ENCODE measurements at places on chromosomes 4 and X.

- DNase-seq: no peak
Observed at GRCh38 chr4:168388890-168389289, 70.3 kb upstream of the DDX60 start.

GRCh38 chrX:9135901-9136510 is 102.1 kb upstream of the FAM9B start:
- no peak for DNase-seq

DNA sequence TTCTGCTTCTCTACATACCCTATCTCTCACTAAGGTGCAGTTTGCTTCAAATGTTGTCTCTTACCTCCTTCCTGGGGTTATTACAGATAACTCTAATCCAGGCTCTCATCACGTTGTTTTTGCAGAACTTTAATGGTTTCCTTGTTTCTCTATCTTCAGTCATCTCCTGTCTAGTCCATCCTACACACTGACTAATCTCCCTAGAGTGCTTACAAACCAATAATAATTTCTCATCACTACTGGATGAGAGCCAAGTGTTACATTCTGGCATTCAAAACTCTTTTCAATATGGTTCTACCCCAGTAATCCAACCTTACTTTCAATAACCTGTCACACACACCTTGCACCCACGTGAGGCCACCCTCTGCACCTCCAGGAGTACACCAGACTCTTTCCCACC is 86.1 kb downstream of the SYNPO2 start:
- no peak for DNase-seq

- DNase-seq: no peak
Observed at GRCh38 chr4:159185591-159186023, 82.7 kb downstream of the RAPGEF2 start.

DNA sequence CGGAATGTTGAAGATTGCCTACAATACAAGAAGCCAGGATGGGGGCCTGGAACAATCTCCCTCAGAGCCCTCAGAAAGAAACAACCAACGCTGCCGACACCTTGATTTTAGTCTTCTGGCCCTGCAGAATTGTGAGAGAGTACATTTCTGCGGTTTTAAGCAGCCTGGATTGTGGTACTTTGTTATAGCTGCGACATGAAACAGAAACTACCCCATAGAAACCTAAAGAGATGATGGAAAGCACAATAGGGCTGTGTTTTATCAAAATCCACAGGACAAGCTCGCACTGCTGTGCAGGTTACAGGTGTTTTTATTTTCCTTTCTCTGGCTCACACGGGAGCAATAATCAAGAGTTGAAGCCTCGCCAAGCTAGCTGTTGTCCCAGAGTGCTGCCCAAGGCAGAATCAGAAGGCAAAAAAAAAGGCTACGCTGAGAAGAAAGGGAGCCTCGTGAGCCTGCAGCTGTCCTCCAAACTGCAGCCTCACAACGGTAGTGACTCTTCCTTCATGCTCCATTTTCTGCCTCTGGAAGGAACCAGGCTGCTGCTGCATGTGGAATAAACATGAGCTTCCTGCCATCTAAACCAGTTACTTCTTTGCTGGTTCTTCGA is 232.4 kb downstream of the LDB2 start:
- DNase-seq: no peak

DNA sequence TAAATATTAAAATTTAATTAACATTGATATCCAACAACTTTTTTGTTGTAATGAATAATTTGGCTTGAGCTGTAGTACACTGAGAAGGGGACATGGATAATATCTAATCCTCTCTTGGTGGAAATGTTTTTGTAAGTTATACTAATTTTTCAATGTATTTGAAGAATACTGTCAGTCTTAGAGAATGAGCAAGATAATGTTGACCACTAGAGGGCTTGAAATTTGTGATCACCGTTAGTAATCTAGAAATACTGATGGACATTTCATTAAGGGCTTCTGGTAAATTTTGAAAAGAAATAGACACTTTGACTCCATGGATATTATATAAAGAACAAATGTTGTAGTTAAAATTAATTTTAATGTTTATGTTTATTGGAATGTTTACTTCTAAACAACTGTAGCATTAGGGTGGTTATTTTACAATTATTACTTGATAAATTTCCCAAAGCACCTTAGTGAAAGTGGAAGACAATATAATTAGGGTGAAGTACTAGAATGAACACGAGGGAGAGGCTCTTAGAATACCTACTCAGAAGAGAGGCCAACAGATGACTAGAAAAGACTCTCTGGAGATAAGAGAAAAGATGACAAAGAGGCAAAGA is 20.0 kb upstream of the CAMK2D start:
- no peak for DNase-seq

DNA sequence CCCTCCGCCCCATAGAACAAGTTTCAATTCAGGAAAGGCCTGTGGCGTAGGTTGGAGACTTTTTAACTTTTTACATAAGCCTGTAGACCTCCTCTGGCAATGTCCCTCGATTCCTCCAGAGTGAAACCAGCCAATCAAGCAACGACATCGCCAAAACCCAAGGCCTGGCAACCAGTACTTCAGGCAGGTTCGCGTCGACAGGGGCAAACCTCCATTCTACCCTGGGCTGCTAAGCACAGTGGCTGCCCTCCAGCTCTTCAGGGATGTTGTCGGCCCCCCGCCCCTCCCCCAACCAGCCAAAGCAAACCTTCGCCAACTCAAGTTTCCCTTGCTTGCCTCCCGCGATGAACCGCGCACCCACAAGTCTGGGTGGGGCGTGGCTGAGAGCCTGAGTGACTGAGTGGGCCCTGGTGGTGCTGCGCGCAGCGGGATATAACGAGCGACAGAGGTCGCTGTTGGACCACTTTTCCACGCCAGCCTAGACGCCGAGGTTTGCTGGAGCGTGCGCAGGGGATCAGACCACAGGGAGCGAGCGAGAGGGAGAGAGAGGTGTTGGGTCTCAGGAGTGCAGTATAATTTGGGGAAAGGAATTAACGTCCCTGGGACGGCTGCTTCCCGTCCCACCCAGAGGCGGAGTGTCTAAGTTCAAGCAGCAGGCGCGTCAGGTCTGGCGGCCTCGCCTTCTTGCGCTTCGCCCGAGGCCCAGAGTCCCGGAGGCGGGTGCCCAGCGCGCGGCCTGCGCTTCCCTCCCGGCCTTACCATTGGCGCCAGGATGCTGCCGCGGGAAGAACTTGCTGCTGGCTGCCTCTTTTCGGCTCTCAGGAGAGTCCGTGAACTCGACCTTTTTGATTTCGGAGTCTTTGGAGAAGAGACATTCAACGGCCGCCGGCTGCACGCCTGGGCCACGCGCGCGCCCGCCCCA is 9.0 kb upstream of the PITX2 start:
- DNase-seq: no peak

GRCh38 chr4:41413670-41414411 is 124.1 kb upstream of the LIMCH1 start:
- DNase-seq: no peak

- no peak for DNase-seq
Observed at GRCh38 chr4:150079081-150079581, 886 bp downstream of the DCLK2 start.

- DNase-seq: no peak
Observed at GRCh38 chr4:35300996-35301774, 943.1 kb downstream of the ARAP2 start.

GRCh38 chrX:150201391-150201790 is 161.7 kb upstream of the MAMLD1 start:
- DNase-seq: no peak

DNA sequence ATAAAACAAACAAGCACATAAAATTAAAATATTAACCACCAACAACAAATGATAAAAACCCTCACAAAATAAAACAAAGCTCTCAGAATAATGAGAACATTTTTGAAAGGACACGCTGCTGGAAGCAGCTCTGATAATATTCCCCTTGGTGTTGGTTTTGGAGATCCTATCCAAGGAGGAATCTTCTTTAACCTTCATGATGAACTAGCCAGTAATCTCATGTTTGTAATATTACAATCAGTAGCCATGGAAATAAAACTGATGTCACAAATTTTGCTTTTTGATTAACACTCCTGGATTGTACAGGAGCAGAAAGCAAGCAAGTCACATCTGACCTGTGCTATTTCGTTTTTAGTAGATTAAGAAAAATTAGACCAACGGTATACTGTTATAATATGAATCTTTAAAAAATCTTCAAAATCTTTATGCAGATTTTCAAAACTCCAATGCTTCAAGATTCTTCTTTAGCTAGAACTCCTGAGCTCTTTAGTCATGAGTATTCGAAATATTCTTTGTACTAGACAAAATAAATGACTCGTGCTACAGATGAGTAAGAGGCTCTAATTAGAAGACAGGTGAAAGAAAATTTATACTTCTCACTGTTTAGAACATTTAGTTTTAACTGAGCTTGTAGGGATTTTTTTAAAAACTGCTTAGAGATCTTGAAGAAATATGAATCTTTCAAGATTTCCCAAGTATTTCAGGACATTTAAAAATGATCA is 154.1 kb downstream of the RASL11B start:
- DNase-seq: no peak

GRCh38 chrX:149521438-149521837 is 16.3 kb upstream of the IDS start:
- DNase-seq: no peak

- DNase-seq: no peak
Observed at GRCh38 chr4:25986807-25987206, 72.8 kb downstream of the SMIM20 start.

DNA sequence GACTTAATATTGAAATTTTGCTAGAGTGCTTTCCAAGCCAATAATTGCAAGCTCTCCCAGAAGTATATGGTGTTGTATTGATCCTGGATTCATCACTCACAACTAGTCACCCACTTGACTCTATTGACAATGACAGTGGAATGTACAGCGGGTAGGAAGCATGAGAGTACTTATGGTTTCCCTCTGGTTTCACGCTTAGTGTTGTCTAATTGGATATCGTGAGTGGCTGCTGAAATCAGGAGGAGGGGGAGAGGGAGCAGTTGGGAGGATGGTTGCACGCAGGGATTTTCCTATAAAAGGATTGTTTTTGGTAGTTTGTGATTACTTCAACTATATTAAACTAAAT is 1819.5 kb upstream of the TENM3 start:
- DNase-seq: no peak

- no peak for DNase-seq
Observed at GRCh38 chr4:112813790-112814189, 176.8 kb downstream of the LARP7 start.

- no peak for DNase-seq
Observed at GRCh38 chr4:120688791-120689190, 233.7 kb downstream of the PRDM5 start.

GRCh38 chr4:67762086-67762485 is 7.9 kb upstream of the GNRHR start:
- no peak for DNase-seq

- no peak for DNase-seq
Observed at GRCh38 chr4:143773998-143774895, 73.8 kb upstream of the FREM3 start.

- DNase-seq: no peak
Observed at GRCh38 chr4:25984266-25984665, 70.2 kb downstream of the SMIM20 start.

- no peak for DNase-seq
Observed at GRCh38 chr4:95531141-95531540, 17.6 kb downstream of the UNC5C start.

DNA sequence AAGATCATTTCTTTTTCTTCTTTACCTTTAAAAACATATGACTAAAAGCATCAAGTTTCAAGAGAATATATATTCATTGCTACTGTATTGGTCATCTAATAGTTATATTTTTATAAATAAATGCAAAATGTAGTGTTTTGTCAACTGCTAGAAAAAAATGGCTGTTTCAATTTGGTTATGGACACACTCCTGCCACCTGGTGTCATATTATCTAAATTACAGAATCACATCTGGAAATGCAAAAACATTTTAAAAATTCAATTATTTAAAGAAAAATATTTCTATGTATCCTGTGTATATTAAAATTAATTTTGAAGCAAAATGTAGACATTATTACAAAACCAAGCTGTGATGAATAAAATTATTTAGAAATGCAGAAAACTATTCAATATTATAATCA is 329.4 kb upstream of the PCDH18 start:
- no peak for DNase-seq

DNA sequence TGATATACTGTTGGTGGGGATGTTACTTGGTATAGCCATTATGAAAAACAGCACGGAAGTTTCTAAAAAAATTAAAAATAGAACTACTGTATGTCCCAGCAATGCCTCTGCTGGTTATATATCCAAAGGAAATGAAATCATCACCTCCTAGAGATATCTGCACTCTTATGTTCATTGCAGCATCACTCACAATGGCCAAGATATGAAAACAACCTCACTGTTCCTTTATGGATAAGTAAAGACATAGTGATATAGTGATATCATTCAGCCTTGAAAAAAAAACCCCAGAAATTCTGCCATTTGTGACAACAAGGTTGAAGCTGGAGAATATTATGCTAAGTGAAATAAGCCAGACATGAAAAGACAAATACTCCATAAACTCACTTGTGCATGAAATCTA is 543.8 kb upstream of the SLIT2 start:
- no peak for DNase-seq

DNA sequence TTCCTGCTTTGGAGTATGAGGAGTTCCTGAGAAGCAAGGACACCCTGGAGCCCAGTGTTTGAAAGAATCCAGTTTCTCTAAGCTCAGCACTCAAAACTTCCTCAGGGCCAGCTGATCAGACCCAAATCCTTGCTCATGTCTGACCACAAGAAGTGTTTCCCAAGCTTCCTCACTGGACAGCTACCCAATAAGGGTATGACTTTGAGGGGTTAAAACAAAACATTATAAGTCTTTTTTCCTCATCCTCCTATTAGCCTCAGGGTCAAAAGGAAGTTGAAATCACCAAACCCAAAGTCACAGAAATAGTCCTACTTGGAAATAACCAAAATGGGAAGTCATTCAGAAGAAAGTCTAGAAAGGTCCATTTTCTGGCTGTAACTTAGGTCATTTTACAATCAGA is 13.7 kb downstream of the ZBTB33 start:
- DNase-seq: no peak

DNA sequence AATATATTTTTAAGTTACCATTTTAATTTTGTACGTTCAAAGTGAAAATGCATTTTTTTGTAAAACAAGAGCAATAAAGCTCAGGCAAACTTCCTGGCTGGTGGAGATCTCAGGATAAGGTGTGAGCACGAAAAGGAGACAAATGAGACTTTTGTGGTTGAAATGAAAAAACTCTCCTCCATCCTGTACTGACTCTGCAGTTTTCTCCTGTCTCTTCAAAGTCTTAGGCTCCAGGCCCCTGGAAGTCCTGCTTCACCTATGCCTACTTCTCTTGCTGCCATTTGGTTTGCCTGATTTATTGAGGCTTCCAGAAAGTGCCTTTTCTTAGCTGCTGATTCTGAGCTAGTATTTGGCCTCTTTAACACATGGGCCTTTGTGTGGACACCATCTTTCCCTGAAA is 77.7 kb downstream of the MAML3 start:
- DNase-seq: no peak

GRCh38 chr4:66443008-66443407 is 772.7 kb upstream of the EPHA5 start:
- DNase-seq: no peak

- DNase-seq: no peak
Observed at GRCh38 chr4:121229993-121230392, 65.9 kb upstream of the TNIP3 start.

GRCh38 chr4:79923281-79923680 is 149.7 kb downstream of the ANTXR2 start:
- DNase-seq: no peak

All from activated CD4-positive, CD25-positive, alpha-beta regulatory T cell (primary cell).